Iris pigment epithelial cell (primary cell): ENCODE measurements at places on chromosomes 4 and X.

DNA sequence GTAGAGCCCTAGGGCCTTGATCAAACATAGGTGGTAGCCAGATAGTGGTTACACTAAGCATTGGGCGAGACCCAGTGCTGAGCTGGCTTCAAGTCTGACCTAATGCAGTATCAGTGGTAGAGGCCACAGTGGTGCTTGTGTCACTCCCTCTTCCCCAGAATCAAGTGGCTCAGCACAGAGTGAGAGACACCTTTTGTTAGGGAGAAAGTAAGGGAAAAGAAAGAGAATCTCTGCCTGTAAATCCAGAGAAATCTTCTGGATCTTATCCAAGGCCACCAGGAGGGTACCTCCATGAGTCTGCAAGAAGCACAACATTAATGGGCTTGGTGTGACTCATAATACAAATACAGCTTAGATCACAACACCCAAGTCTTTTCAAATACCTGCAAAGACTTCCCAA lies 117.7 kb upstream of the SLC6A14 start:
- peak; percentile 3 for DNase-seq

GRCh38 chrX:118355225-118355920 lies 9.5 kb downstream of the WDR44 start:
- peak; percentile 24 for DNase-seq

DNA sequence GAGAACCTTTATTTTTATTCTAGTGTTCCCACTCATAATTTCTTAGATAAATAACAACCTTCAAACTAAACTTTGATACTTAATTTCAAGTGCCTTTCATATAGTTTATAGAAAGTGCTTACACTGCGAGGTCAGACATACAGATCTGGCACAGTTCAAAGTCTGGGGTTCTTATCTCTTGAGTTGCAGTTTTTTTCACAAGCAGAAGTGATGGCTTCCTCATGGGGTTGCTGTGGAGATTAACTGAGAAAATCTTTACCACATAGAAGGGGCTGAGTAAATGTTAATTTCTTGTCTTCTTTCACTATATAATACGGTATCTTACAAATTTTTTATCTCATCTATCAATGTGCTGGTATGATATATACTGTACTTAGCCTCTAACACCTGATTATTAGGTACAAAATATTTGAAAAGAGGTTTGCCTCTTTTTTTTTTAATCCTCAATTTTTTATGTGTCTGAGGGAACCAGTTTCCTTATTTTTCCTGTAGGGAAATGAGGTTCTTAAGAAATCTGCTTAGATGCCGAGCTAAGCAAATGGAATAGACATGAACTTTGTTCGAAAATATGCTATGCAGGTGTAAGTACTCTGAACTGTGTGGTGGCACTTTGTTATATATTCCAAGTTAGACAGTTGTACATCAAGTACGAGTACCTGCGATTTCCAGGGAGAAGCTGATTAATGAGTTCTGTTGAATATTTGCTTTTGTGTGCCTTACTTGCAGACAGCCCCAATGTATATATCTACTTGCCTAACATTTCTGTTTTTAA lies 3.3 kb downstream of the ING2 start:
- DNase-seq = no peak

DNA sequence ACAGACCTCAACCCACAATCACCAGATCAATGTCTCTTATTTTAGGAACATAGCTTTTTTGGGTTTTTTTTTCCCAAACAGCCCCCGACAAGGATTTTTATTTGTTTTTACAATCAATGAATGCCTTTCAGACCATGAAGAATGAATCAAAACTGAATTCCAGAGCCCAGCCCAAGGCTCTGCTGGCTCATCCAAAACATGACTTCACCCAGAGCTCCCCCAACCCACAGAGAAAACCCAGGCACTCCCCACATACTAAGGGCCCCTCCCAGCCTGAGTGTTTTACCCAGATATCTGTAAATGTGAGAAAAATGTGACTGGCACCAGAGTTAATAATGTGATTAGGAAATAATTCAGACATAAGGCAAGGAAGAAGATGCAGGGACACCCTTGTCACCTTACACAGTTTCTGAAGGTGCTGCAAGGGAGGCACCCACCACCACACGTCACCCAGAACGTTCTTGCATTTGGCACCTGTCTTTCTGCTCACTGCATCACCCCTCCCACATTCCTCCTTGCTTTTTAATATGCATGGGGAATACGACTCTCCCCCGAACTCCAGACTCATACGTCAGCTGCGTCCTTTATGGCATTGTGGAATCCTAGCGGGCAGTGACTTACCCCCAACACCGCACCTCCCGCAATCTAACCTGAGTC lies 47.8 kb upstream of the C4orf50 start:
- DNase-seq = no peak

- peak; percentile 27 for DNase-seq
These were observed 182.5 kb upstream of the NPY2R start for GRCh38 chr4:155025762-155026457.

- no peak for DNase-seq
These were observed 818.4 kb upstream of the GRID2 start for GRCh38 chr4:91485415-91485814.
